ENCODE measurements at places on chromosomes 7 and 10. TPM values are rescaled to one million over a fixed set of nuclear protein-coding genes. Genes with fewer than 3 reads are reported as not detected.

Gene CLDN3
- 0.32 TPM for total RNA-seq

Gene GRID2IP
- total RNA-seq: 0.15 TPM

Gene BICC1
- 32.4 TPM for total RNA-seq

Gene PRTFDC1
- total RNA-seq: 5.9 TPM

Gene MEOX2
- 8.9 TPM for total RNA-seq

Gene APBB1IP
- not detected for total RNA-seq

Gene SLC26A3
- not detected for total RNA-seq

Gene CHST3
- total RNA-seq: 65.4 TPM

Gene TBX20
- not detected for total RNA-seq

Gene STRIP2
- total RNA-seq: 1.2 TPM

Gene C10orf71
- not detected for total RNA-seq

Gene CARD11
- 1.7 TPM for total RNA-seq

Gene OR13A1
- total RNA-seq: not detected

Gene PTPN20
- total RNA-seq: not detected

Gene SCIN
- 0.65 TPM for total RNA-seq

Gene RADIL
- 1.2 TPM for total RNA-seq

Gene DYDC2
- total RNA-seq: not detected

Gene STAG3
- total RNA-seq: 1.2 TPM

Gene CRPPA
- 5.2 TPM for total RNA-seq

Gene PANK1
- 13.9 TPM for total RNA-seq

Gene C10orf143
- total RNA-seq: 2.6 TPM
